Hypothalamus (tissue), 51 donors: ENCODE measurements at places on chromosomes 6 and 20.

- DNase-seq, result no peak
These were observed 128.7 kb downstream of the NFATC2 start for GRCh38 chr20:51413857-51414256.

DNA sequence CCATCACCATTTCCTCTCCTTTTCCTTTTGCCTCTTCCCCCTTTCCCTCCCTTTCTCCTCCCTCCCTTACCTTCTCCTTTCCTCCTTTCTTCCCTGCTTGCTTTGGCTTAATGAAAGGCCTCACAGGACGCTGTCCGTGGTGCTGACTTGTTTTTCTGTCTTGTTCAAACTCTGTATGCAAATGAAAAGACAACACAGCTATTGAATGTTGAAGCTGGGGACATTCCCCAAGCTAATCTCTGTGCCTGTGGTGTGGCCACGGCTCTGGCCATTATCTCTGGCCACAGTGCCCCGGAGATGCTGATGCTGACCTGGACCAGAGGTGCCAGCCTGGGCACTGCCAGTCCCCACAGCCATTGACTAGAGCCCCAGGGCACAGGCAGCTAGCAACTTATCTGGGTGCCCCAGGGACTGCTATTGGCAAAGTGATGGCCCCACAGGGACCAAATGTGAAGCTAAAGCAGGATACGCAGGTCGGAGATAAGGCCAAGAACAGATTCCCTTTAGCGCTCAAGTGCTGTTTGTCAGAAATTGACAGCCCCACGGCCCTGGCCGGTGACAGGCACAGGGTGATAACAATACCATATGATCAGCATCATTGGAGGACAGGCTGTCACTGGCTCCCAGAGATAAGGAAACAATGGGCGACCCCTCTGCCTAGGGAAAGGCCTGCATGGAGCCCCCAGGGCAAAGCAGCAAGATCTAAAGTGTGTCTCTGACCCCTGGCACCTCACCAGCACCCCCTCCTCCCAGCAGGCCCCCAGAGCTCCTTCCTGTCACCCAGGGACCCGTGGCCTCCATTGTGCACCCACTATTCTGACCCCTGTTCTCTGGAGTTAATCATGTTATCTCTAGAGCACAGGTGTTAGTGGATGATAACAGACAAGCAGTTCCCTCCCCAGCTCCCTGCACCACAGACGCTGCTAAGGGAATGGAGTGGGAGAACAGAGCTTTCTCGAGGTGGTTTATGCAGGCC, 31.6 kb upstream of the SLC32A1 start:
- DNase-seq, result peak; percentile 50

- DNase-seq, result peak; percentile 33
These were observed 3.3 kb downstream of the ADGRB3 start for GRCh38 chr6:68638230-68638900.

DNA sequence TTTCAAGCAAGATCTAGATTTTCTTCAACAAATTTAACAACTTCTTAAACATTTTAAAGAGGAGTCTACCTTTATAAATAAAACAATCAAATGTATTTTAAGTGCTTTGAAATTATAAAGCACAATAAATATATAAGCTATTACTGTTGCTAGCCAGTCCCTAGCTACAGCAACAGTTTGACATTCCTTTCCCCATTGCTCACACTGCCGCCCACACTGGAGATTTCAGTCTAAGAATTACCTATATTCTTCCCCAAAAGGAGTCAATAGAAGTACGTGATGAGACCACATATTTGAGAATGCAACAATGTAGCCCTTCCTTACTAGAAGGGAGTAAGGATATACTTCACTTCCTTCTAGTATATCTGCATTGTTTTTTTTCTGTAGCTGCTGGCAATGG, 65.3 kb upstream of the RNF146 start:
- no peak for DNase-seq

DNA sequence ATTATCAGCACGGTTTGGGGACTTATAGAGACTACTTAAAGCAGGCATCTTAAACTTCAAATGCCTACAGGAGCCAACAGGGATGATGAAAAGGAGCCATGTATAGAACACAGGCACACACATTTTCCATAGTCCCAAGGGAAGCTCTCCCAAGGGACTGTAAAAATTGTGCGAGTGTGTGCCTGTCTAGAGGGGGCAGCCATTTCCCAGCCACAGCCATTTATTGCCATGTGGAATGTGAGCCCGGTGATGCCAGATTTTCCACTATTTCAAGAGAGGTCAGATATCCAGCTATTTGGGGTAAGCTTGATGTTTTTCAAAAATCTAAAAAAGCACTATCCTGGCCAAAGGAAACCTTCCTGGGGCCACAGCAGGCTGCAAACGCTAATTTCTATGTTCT, 24.1 kb upstream of the RALY start:
- no peak for DNase-seq

DNA sequence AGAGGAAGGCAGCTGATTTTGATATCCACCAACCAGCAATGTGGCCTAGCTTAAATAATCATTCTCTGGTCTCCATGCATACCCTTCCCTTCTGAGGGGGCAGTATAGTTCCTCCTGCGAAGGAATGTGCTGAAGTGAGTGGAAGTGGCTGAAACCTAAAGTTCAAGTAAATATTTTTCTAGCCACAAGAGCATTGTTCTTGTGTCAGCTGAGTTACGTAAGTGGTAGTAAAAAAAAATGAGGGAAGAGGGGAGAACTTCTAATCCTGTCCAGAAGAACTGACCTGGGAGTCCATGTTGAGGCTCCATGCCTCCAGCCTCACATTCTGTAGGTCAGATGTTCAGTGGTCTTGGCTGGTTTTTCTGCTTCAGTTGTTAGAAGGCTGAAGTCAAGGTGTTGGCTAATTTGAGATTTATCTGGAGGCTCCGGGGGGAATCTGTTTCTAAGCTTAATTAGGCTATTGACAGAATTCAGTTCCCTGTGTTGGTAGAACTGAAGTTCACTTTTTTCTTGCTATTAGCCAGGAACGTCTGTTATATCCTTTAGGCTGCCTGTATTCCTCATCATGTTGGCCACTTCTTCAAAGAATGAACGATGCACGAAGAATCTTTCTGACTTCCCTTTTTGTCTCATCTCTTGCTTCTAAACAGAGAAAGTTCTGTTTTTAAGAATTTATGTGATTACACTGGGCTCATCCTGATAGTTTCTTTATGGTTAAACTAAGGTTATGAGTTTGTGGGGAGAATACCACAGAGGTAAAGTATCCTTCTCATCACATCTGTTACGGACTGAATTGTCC, 207.1 kb upstream of the PRSS16 start:
- DNase-seq, result no peak

DNA sequence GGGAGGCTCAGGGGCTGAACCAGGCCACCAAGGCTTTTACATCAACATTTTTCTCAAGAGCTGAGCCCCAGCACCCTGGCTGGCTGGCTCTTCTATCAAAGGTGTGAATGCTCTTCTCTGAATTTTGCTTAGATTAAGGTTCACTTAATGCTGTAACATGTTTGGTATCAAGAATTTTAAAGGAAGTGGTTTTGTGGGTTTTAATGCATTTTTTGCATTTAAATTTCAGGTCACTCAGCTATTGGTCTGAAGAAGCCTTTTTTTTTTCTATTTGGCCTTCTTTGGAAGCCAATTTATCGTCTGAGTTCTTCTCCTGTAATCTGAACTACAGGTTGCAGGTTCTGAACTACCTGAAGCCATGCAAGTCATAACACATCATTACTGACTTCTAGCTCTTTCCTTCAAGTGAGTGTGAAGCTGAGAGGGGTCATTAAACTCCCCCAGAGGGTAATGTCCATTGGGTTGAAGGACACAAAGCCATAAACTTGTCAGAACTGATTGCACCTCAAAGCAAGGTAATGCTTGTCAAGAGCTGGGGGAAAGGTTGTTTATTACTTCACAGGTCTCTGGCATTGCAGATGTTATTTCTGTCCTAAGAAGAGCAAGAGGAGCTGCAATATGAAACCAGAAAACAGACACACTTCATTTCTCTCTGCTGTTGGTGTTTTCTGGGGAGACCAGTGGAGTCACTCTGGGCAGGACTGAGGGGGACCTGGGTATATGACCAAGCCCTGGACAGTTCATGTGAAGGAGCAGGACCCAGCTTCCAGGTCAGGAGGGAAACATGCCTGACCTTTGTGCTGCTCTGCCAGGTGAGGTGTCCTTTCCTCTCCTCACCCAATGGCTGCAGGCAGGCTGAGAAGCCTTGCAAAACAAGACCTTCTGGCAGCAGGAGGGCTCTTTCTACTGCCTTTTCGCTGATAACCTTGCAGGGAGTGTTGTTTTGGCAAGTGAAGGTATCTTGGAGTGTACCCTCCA, 26.1 kb upstream of the NEDD9 start:
- no peak for DNase-seq

DNA sequence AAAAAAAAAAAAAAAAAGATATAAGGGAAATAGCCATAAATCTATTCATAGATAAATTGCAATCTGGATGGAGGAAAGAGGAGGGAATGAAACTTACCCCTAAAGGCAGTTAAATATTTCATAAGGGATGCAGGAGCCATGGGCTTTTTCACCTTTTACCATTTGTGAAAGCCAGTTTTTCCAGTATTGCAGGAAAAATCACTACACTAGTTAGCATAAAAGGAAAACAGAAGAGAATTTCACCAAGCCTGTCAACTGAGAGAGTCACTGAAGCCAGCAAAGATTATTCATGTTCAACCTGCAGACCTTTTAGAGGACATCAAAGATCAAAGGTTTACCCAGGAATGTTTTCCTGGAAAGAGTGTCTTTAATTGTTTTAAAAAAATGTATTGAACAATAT, 969.7 kb downstream of the KIF16B start:
- DNase-seq, result no peak

- DNase-seq, result no peak
These were observed 78.3 kb downstream of the TBX18 start for GRCh38 chr6:84685983-84686584.

GRCh38 chr6:160461641-160462040, 113.5 kb downstream of the SLC22A3 start:
- DNase-seq, result no peak

- no peak for DNase-seq
These were observed 166.8 kb downstream of the SAMD5 start for GRCh38 chr6:147675281-147675680.

- no peak for DNase-seq
These were observed 250.3 kb downstream of the TTLL2 start for GRCh38 chr6:167575158-167575696.

DNA sequence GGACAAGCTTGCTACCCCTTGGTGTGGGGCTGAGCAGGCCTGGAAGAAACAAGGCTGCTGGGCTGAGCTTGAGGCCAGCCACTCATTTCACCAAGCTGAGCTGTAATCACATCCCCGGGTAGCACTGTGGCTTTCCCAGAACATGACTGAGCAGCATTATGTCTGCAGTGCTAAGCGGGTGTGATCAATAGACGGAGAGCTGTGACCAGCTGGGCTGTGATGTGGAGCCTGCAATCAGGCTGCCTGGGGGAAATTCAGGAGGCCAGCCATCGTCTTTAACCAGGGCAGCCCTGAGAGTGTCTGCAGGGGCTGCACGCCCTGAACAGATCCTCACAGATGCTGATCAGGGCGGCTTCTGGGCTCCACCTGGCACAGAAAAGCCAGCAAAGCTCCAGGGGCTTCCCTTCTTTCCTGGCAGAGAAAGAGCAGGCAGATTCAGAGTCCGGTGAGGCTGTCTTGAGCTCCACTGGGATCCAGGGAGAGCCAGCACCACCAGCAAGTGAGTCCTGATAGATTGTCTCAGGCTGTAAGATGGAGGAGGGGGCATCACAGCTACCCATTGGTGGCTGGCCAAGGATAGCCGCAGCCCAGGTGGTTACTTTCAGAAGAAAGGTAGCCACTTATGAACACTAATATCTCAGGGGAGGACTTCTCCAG, 165.9 kb downstream of the NRN1 start:
- no peak for DNase-seq

GRCh38 chr6:144341831-144342527, 56.8 kb downstream of the UTRN start:
- DNase-seq, result no peak

- no peak for DNase-seq
These were observed 106.0 kb upstream of the CST7 start for GRCh38 chr20:24842918-24843715.

- no peak for DNase-seq
These were observed 16.2 kb downstream of the L3MBTL3 start for GRCh38 chr6:130034378-130035146.

- DNase-seq, result no peak
These were observed 46.9 kb downstream of the NKAIN2 start for GRCh38 chr6:123850555-123850954.

DNA sequence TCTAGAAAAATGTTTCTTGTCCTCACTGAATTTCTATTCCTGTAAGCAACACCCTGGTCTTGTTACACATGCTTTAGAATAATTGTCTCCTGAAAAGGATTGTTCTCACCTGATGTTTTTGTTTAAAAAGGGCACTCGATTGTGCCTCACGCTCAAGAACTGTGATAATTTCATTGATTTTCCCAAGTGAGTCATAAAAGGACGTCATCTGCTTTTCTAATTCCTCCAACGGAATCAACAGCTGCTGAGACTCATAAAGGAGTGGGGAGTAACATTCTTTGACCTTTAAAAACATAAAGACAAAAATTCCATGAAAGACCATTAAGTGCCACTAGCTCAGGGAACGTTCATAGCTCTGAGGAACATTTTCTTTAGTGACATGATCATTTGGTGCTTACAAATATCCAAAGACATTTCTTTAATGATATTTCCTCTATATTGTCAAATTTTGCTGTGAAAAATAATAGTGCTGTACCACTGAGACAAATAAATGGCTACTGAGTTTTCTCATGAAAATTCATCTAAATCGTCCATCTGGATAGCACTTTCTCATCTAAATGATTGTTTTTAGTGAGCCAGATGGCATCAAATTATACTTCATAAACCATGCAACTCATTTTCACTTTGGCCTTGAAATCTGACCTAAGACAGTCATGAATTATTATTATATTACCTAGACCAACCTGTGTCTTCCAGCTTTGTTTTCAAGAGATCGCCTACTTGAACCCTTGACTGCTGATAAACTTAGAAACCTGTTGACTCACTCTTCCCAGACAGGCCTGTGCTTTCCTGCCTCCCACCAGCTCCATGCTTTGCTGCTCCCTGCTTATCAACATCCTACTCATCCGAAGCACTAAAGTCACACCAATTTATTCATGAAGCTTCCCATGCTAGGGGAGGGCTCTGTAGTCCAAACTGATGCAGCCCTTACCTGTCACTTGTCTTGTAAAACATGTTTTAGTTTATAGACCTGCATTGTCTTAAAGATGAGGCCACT, 178.2 kb downstream of the SYNE1 start:
- DNase-seq, result no peak

GRCh38 chr6:14321992-14322772, 204.6 kb downstream of the CD83 start:
- DNase-seq, result no peak

DNA sequence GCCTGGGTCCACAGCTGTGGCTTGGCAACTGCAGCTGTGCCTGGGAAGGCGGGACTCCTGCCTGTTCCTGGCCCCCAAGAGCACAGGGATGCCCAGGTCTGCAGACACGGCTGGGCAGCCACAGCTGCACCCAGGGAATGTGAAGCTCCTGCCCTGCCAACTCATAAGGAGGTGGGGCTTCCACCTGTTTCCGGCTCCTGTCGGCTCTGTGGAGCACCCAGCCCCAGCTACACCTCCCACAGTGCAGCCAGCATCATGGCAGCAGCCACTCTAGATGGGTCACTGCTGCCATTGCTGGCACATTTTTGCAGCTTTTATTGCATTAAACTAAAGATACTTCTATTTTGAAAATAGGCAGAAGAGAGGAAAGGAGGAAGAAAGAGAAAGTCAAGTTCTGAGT, 207.9 kb downstream of the SAMD5 start:
- no peak for DNase-seq
